ENCODE measurements at places on chromosomes 2 and 18.

- DNase-seq = no peak
These were observed 13.0 kb upstream of the ARHGAP25 start for GRCh38 chr2:68721482-68722101.

DNA sequence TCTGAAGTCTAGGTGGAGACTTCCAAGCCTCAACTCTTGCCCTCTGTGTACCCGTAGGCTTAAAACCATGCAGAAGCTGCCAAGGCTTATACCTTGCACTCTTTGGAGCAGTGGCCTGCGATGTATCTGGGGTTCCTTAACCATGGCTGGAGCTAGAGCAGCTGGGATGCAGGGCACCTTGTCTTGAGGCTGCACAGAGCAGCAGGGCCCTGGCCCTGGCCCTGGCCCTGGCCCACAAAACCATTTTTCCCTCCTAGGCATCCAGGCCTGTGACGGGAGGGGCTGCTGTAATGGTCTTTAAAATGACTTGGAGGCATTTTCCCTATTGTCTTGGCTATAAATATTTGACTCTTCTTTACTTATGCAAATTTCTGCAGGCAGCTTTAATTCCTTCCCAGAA, 19.2 kb downstream of the SERPINB4 start:
- DNase-seq = no peak

- no peak for DNase-seq
These were observed 199.8 kb downstream of the MYT1L start for GRCh38 chr2:2131075-2131789.

DNA sequence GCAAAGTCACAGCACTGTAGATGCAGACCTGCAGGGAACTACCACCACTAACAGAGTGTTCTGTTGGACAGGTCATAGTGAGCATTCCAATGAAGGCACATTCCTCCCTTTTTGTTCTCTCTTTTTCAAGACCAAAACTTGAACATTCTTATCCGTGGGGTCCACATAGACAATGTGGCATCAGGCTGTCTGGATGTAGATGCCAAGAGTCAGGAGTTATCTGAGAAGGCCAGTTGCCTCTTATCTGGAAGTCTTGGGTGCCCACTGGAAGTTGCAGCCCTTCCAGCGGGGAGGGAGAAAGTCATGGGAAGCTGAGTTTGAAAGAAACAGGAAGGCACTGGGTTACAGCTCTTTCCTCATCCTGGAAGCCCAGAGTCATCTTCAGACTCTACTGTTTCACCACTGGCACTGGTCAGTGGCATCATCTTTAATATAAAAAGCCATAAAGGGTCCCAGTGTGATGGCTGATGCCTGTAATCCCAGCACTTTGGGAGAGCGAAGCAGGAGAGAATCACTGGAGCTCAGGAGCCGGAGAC, 61.4 kb downstream of the FAM161A start:
- no peak for DNase-seq

- DNase-seq = no peak
These were observed 1.8 kb downstream of the MEMO1 start for GRCh38 chr2:32008805-32009515.

DNA sequence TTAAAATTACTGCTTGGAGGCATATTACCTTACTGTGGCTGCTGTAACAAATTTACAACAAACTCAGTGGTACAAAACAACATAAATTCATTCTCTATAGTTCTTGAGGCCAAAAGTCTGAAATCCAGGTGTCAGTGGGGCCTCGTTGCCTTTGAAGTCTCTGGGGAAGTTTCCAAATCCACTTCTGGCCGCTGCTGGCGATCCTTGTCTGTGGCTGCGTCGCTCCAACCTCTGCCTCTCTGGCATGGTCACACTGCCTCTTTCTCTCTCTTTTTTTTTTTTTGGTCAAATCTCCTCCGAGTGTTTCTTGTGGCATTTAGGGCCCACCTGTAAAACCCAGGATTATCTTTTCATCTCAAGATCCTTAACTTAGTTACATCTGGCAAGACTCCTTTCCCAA, 182.8 kb downstream of the ST6GAL2 start:
- no peak for DNase-seq

DNA sequence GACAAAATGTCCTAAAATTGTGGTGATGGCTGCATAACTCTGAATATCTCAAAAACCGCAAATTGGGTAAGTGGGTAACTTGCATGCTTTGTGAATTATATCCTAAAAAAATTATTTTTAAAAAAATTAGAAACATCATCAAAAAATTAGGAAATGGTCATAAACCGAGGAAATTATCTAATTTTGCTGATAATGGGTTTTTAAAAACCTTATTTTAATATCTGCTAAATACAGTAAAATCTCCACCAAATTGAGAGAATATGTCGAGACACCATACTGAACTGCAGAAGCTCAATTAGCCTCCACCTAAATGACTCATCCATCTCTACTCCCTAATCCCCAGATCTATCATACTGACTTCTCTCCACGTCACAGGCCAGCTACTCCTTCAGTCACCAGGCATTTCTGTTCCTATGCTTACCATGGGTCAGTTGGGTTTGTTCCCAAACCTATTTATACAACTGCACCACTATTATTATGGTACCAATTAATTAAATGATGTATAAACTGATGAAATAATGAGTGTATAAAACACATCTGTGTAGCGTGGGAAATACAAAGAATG, 36.1 kb downstream of the SPIRE1 start:
- no peak for DNase-seq

- DNase-seq = no peak
These were observed 6.9 kb downstream of the OTX1 start for GRCh38 chr2:63057249-63058143.

DNA sequence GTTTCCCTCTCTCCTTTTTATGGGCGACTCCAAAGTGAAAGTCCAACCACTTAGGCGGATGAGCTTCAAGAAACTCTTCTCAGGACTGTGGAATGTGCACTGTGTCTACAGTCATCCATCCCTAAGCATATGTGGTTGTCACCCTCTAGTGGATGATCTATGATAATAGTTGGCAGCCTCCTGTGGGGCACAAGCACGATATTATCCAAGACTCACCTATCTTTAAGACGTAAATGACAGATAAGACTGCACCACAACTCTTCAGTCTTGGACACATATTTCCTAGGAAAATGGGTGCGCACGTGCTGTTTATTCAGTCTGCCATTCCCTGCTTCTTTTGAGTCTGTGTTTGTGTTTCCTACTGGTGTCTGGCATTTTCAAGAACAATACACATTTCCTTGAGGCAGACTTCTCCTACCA, 145.5 kb upstream of the CTAGE1 start:
- no peak for DNase-seq
